ENCODE measurements at places on chromosomes 6 and 20. TPM values are rescaled to one million over a fixed set of nuclear protein-coding genes. Genes with fewer than 3 reads are reported as not detected.

Gene BPIFB1
- total RNA-seq: not detected

Gene ESF1
- total RNA-seq: 8.1 TPM

Gene WFDC5
- not detected for total RNA-seq

Gene NRSN1
- not detected for total RNA-seq

Gene NCOA6
- 7.7 TPM for total RNA-seq

Gene GPX5
- total RNA-seq: not detected

Gene KCNG1
- 5.5 TPM for total RNA-seq

Gene NELFE
- total RNA-seq: 97.9 TPM

Gene ANGPT4
- total RNA-seq: not detected

Gene CRIP3
- total RNA-seq: not detected

Gene BPIFB2
- total RNA-seq: not detected

Gene ELOVL2
- 0.39 TPM for total RNA-seq

Gene ZFAND3
- total RNA-seq: 11.3 TPM

Gene BPIFA1
- total RNA-seq: not detected

Gene NR2E1
- total RNA-seq: not detected

Gene NXT1
- total RNA-seq: 22.0 TPM

Gene CST7
- not detected for total RNA-seq

Gene COL9A3
- 0.98 TPM for total RNA-seq

Gene IL17A
- total RNA-seq: not detected

Gene IRAK1BP1
- 7.4 TPM for total RNA-seq

Gene MACROD2
- total RNA-seq: 0.78 TPM

Gene PRDM1
- 1.1 TPM for total RNA-seq

Gene TBC1D32
- total RNA-seq: 14.9 TPM

Gene MLN
- not detected for total RNA-seq

Gene RAET1E
- total RNA-seq: 2.2 TPM

Gene TJAP1
- total RNA-seq: 15.6 TPM

Gene CCR6
- total RNA-seq: not detected

Gene CCM2L
- not detected for total RNA-seq

Gene VGLL2
- total RNA-seq: not detected

Gene IDH3B
- 96.2 TPM for total RNA-seq

Gene SNAP25
- total RNA-seq: 4.5 TPM

Gene SLC2A4RG
- total RNA-seq: 34.0 TPM

Gene ECT2L
- not detected for total RNA-seq

Gene MLIP
- not detected for total RNA-seq

Gene EPHA7
- 0.39 TPM for total RNA-seq

Gene TMC2
- under 0.01 TPM for total RNA-seq

Gene MYT1
- total RNA-seq: not detected

Gene COL21A1
- total RNA-seq: 5.3 TPM

Gene GJA1
- total RNA-seq: 82.3 TPM

Gene ZSCAN12
- 5.1 TPM for total RNA-seq

Gene KCNS1
- 0.20 TPM for total RNA-seq

Gene CFB
- total RNA-seq: 10.7 TPM

Gene KIF6
- not detected for total RNA-seq

Gene MCM8
- 18.0 TPM for total RNA-seq

Gene TMEM170B
- 2.9 TPM for total RNA-seq

Gene ADGRF5
- total RNA-seq: 0.37 TPM

Gene ENPP5
- total RNA-seq: 0.78 TPM

Gene NMBR
- 0.37 TPM for total RNA-seq

Gene DEFB132
- not detected for total RNA-seq

Gene PPP1R14C
- total RNA-seq: under 0.01 TPM

Gene PTK6
- total RNA-seq: under 0.01 TPM

Gene SLC13A3
- 2.5 TPM for total RNA-seq

Gene IRF4
- 9.0 TPM for total RNA-seq

Gene RBPJL
- not detected for total RNA-seq
